ENCODE measurements at places on chromosomes 7 and 10.

GRCh38 chr7:47621979-47622561 lies 40.2 kb upstream of the TNS3 start:
- DNase-seq: no peak

- DNase-seq: no peak
These were observed 2.8 kb downstream of the GTPBP10 start for GRCh38 chr7:90349305-90349704.

GRCh38 chr7:115359955-115360354 lies 438.1 kb downstream of the MDFIC start:
- DNase-seq: no peak

- no peak for DNase-seq
These were observed 73.6 kb downstream of the CCSER2 start for GRCh38 chr10:84401854-84402611.

- DNase-seq: no peak
These were observed 2.6 kb downstream of the IFIT2 start for GRCh38 chr10:89304446-89304845.

DNA sequence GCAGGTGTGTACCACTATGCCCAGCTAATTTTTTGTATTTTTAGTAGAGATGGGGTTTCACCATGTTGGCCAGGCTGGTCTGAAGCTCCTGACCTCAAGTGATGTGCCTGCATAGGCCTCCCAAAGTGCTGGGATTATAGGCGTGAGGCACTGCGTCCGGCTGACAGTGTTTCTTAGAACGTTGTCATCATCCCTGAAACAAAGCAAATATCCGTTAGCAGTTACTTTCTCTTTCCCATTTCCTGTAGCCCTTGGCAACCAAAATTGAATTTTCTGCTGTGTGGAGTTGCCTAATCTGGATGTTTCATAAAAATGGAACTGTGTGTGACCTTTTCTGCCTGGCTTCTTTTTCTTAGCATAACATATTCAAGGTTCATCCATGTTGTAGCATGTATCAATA lies 22.4 kb downstream of the ZNF33A start:
- DNase-seq: no peak

GRCh38 chr7:69982197-69982596 lies 383.9 kb downstream of the AUTS2 start:
- DNase-seq: no peak

GRCh38 chr10:25232204-25232603 lies 57.4 kb downstream of the GPR158 start:
- DNase-seq: no peak

GRCh38 chr7:2205036-2205780 lies 27.5 kb downstream of the MAD1L1 start:
- peak; percentile 45 for DNase-seq

DNA sequence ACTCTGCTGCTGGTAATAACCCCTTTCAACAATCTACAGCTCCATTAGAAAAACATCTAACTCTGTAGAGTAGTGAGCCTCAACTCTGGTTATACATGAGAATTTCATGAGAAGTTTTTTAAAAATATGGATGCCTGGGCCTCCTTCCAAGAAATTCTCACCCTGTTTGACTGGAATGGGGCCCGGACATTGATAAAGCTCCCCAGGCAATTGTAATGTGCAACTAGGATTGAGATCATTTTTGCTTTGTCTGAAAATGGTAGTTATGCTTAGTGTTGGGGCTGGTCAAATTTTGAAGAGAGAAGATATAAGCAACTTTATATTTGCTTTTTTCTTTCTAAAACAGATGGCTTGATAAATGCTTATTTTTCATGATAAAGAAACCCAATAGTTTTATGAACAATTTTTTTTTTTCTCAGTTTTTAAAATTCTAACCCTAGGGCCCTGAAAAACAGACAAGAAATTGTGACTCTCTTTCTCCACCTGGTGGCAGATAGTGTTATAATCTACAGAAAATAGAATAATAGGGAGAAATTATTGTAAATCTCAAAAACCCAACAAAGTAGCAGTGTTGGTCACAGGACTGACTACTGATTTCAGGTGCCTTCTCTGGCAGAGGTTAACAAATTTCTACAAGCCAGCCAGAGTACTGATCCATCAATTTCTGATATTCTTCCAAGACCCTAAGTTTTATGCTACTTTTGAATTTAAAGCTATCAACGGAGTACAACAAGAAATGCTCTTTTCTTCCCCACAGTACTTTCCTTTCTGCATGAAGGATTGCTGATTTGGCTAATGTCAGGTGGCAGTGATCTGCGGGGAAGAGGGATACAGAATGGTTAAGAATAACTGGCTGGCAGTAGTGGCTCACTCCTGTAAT lies 174.8 kb downstream of the DKK1 start:
- no peak for DNase-seq

GRCh38 chr10:44917848-44918247 lies 6.7 kb downstream of the TMEM72 start:
- no peak for DNase-seq
